ENCODE measurements at places on chromosomes 3 and 15.
A peak's percentile ranks its signal among the peaks of the same experiment; 100 is the strongest.

DNA sequence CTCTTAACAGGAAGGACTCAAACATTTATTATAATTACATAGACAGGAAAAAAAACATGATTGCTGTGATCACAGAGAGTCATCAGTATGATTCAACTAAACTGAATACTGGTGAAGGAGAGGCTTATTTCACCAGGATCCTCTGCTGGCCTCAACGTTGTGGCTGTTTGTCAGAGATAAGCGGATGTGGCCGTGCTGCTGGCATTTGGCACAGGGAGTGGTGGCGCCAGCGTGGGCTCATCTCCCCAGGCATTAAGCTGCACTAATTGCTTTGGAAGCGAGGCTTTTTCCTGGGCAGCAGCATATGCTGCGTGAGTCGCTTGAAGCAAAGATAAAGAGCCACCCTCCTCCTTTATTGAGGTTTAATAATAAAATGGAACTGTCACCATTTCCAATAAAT, 306.7 kb downstream of the LRTM1 start:
- no peak for DNase-seq

GRCh38 chr3:64865839-64866570, 178.2 kb upstream of the ADAMTS9 start:
- no peak for DNase-seq

GRCh38 chr3:33949074-33949473, 150.6 kb downstream of the PDCD6IP start:
- no peak for DNase-seq

GRCh38 chr3:186193534-186194450, 84.9 kb upstream of the ETV5 start:
- DNase-seq = no peak

- peak; percentile 37 for DNase-seq
Measured at GRCh38 chr15:56244811-56245576, 1.3 kb upstream of the RFX7 start.

- no peak for DNase-seq
Measured at GRCh38 chr3:16242177-16242576, 22.6 kb downstream of the DPH3 start.

GRCh38 chr15:60172143-60172542, 168.0 kb downstream of the FOXB1 start:
- no peak for DNase-seq
